ENCODE measurements at places on chromosomes 1 and 21.
A peak's percentile ranks its signal among the peaks of the same experiment; 100 is the strongest.

- no peak for DNase-seq
These were observed 32.8 kb downstream of the C2CD2 start for GRCh38 chr21:41921021-41921420.

DNA sequence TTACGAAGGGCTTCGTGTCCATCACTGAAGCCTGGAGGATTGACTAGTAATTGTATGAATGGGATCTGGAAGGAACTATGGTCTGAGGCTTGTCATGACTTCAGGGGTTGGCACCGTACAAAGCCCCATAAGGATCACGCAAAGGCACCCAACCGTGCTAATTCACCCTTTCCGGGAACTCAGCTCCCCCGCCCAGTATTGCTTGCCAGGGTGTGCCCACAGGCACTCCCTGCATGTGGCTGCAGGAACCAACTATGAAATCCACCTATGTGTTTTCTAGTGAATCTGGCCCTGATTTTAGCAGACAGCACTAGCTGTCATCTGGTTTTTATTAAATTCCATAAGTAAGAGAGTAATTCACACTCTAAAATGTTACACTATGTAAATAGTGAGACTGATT lies 139.2 kb downstream of the TM2D1 start:
- DNase-seq, result no peak

- DNase-seq, result no peak
These were observed 9.1 kb downstream of the C1orf226 start for GRCh38 chr1:162390396-162391185.

- DNase-seq, result no peak
These were observed 509.1 kb downstream of the KIF26B start for GRCh38 chr1:245663841-245664240.

DNA sequence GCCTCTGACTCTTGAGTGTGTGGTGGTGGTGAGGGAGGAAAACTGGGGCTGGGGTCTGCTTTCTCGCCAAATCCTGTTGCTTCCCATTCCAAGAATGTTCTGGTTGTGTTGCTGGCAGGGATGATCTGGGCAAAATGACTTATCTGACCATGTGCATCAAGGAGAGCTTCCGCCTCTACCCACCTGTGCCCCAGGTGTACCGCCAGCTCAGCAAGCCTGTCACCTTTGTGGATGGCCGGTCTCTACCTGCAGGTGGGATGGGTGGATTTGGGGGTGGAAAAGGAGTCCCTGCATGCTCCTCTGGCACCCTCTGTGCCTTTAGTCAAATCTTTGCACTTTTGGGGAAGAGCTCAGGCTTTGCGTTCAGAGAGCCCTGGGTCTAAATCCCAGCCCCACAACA lies 18.1 kb downstream of the CYP4B1 start:
- no peak for DNase-seq

DNA sequence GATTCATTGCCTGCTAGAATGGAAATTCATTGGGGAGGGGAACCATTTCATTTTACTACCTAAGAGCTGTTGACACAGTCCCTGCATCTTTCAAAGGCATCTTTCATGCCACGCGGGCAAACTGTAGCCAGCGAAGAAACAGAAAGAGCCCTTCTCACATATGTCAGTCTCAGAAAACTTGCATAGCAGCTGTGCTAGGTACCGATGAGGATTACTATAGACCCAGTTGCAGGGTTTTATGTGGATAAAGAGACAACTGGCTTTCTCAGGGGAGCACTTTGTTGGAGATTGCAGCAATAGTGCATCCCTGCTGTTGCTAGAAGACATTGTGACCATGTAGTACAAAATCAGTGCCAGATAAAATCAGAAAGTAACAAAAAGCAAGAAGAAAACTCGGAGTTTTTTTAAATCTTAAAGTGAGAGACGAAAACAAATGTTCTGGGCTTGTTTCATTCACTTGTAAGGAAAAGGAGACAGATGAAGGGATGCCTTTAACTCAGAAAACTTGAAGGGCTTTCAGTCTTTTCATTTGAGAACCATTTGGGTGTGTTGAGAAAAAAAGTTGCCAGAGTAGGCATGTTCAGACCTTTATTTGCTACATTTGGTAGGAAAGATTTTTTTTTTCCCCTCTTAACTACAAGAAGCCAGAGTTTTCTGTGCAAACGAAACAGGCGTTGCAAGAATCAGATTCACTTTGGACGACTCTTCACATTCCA lies 804.1 kb downstream of the USP25 start:
- DNase-seq, result no peak

GRCh38 chr1:109091078-109091838 lies 694 bp downstream of the TMEM167B start:
- DNase-seq, result no peak

DNA sequence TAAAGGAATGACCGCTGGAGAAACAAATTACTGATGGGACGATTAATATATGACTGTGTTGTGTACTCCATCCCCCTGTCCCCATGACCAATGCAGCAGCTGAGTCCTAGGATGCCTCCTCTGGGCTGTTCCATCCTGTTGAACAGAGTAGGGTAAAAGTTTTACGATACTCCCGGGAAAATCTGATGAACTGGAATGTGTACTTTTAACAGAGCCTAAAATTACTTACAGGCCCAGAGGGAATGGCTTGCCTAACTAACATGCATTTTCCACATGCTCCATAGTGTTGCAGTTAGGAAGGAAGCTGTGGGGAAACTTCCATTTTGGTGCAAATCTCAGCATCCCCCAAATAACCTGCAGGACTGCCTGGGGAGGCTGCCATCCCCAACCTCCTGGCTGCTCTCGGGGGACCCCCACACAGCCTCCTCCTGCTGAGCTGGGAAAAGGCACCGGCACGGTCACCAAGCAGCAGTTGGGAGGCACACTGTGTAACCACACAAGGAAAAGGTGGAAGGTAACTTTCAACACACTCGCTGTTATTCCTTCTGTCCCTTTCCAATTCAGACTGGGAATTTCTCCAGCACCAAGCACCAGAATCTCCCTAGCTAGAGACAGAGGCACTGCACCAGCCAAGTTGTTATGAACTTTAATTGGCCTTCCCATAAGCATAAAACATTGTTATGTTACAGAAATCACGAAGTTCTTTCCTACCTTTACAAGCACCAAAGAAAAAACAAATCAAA lies 97.2 kb downstream of the BCAR3 start:
- no peak for DNase-seq

- no peak for DNase-seq
These were observed 94.9 kb downstream of the MRPL39 start for GRCh38 chr21:25512095-25513081.

GRCh38 chr1:51666478-51666877 lies 49.6 kb downstream of the OSBPL9 start:
- DNase-seq, result no peak

DNA sequence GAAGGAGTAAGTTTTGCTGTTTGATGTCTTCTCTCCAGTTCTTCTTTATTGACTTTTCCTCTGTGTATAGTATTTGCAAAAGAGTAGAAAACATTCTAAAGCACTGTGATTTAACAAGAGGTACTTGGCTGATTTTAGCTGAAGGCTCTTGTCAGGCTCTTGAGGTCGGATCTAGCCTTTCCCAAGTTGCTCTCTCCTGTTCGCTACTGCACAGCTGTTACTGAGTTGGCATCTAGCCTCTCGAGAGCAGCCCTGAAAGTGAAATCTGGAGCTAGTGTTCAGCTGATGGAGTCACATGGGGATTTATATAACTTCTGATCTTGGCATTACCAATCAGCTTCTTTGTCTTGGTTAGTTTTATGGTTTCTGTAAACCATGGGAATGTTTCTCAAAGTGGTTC lies 193.1 kb downstream of the RYR2 start:
- DNase-seq, result no peak

DNA sequence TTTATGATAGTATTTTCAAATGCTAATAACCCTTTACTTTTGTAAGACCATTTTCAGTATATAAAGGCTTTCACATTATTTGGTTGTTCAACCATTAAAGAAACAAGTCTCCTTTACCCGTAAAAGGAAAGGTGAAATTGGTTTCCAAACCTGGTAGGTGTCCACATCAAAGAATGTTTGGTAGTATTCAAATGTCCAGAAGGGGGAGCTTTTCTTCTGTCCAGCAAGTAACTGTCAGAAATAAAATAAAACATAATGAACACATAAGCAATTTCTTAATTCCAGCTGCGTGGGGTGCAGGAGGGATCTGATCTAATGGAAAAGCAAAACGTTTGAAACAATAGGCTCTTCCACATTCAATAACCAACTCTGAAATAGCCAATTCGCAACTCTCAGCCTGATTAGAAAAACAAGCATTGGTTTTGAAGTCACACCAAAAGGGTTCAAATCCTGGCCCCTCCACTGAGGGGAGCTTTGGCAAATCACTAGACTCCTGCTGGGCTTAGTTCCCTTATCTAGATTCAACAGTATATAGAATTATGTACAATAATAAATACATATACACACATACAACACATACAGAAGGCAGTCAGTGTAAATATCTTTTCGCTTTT lies 11.0 kb downstream of the YIPF1 start:
- DNase-seq, result no peak

GRCh38 chr1:6143395-6143794 lies 36.7 kb downstream of the CHD5 start:
- DNase-seq, result no peak

- DNase-seq, result no peak
These were observed 16.4 kb downstream of the TP73 start for GRCh38 chr1:3668585-3669300.

GRCh38 chr21:33117101-33117888 lies 47.4 kb downstream of the OLIG1 start:
- DNase-seq, result no peak

- no peak for DNase-seq
These were observed 141.5 kb downstream of the KAZN start for GRCh38 chr1:14740016-14740415.

GRCh38 chr1:218557731-218558130 lies 212.6 kb downstream of the TGFB2 start:
- DNase-seq, result no peak

GRCh38 chr1:176609556-176610408 lies 146.8 kb downstream of the PAPPA2 start:
- no peak for DNase-seq

- peak; percentile 47 for DNase-seq
These were observed 10.1 kb upstream of the PARP1 start for GRCh38 chr1:226417830-226418546.

DNA sequence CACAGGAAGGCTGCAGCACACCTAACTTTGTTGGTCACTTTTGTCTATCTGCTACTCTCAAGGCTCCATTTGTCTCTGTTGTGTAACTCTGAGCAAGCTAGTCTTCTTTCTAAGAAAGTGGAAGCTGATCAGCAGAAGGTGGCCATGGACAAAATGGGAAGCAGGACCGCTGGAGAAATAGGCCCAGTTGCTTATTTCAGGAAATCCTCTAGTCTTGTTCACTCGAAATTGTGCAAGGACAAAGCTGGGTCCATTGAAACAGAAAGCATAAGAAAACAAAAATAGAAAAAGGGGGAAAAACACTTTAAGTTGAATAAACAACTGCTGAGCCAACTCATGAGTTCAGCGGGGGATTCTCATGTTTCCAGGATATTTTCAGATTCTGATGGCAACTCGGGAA lies 150.1 kb downstream of the PBX1 start:
- no peak for DNase-seq

- DNase-seq, result peak; percentile 70
These were observed 132.9 kb upstream of the WNT4 start for GRCh38 chr1:22275626-22276395.

GRCh38 chr1:15246960-15247614 lies at the start of gene FHAD1:
TSS of gene FHAD1 (plus strand) at chr1:15247223. CDS start at chr1:15251785, 4,562 bp downstream.
- peak; percentile 79 for DNase-seq

GRCh38 chr1:90715309-90715708 lies 1.8 kb downstream of the BARHL2 start:
- no peak for DNase-seq

GRCh38 chr1:66535853-66536252 lies 1.9 kb downstream of the SGIP1 start:
- DNase-seq, result no peak

- no peak for DNase-seq
These were observed 80.7 kb upstream of the TNR start for GRCh38 chr1:175824079-175824478.

- DNase-seq, result no peak
These were observed 20.9 kb downstream of the USP48 start for GRCh38 chr1:21762022-21762404.

DNA sequence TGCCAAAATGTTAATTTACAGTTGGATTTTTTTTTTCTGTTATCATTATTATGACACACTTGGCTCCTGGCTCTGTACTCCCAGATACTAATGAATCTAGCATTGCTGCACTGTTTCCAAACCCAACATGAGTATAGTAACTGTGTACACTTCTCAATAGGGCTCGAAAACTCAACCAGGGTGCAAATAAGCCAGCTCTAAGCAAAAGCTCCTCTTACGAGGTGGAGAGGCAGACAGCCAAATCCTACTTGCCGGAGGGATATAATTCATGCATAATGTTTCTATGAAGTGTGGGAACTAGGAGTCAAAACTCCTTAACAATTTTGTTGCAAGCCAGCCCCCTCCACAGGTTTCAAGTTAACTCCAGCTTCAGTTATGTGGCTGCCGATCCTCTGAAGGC lies 510.4 kb upstream of the ZP4 start:
- DNase-seq, result no peak

GRCh38 chr1:242002072-242002471 lies 3.2 kb upstream of the MAP1LC3C start:
- no peak for DNase-seq

DNA sequence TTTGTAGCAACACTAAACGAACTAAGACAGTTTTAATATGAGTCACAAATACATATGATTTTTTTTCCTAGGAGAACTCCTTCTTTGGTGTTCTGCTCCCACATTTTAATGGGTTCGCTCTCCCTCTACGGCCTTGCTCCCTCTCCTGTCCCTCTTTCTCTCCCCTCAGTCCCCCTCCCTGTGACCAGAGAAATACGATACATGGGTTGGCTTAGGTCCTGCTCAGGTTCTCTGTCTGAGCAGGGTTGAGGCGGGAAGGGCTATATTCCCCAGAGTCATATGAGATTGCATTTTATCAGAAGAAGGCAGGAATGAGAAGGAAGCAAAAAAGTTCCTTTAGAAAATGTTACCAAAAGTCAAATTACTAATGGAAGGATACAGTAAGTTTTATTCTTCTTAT lies 44.6 kb downstream of the UBE2U start:
- no peak for DNase-seq

DNA sequence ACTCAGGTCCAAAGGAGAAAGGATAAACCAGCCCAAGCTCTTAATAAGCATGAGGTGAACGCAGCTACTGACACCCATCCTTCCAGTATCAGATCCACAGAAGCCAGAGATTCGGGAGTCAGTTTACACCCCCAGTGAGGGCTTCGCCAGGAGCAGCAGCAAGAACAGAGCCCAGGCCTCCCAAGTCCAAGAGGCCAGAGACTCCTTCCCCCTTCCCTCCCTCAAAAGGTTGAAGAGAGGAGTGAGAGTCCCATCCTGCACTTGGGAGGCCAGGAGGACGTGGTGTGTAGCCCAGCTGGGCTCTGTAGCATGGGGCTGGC lies 72.8 kb downstream of the MRPL37 start:
- no peak for DNase-seq

GRCh38 chr1:119956306-119956705 lies 60.0 kb upstream of the ADAM30 start:
- no peak for DNase-seq
